IPS DF 19.7 (cell line): ENCODE measurements at places on chromosomes 12 and 14.

GRCh38 chr12:82426081-82426480 is 67.8 kb downstream of the METTL25 start:
- DNase-seq = no peak

- DNase-seq = no peak
These were observed at the start of gene SLC8B1 for GRCh38 chr12:113334786-113335539. Gene SLC8B1, minus strand, starts transcription at chr12:113335109. Its CDS starts 2,231 bp downstream, at chr12:113332878.

DNA sequence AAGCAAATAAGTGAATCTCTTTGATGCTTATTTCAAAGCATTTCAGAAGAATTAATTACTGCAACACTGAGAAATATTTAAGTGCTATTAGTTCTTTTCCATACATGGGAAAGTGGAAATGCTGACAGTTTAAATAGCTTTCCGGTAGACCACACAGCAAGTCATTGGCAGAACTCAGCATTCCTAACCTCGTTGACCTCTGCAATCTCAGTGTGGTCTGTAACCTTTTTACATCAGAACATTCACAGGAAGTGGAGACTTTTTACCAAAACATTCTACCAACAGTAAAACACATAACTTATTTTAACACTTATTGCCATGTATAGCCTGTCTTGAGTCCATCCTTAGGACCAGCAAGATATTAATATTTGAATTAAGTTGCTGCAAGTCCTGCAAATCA is 249.5 kb upstream of the DCN start:
- no peak for DNase-seq

DNA sequence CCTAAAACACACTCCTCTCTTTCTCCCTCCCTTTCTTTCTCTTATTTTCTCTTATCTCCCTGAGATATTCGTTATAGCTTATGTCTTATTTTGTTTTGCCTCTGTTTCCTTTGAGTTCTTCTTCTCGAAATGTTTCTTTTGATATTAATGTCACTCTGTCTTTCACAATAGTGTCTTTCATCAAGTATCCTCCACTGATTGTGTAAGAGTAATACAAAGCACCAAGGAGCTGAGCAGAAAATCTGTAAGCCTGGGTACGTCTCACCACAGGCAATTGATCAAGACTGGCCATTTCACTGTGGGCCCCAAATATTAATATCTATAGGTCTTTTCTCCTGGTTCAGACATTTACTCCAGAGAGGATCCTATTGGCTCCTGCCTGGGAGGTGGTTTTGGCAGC is 4.8 kb upstream of the LYZ start:
- no peak for DNase-seq

DNA sequence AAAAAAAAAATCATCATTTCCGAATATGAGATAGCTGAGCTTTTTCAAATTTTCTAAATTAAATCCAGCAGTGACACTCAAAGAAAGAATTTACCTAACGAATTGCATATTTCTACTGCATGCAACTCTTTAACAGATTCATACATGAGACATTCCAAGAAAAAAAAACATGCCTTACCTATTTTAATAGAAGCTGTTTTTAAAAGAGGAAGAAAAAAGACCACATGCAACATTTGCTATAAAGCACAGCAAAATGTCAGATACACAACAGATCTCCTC is 18.5 kb downstream of the CORO1C start:
- DNase-seq = no peak

- DNase-seq = peak; percentile 15
These were observed 24.3 kb upstream of the HSPB8 start for GRCh38 chr12:119154435-119154818.

- DNase-seq = no peak
These were observed 25.2 kb downstream of the FAM234B start for GRCh38 chr12:13069380-13069779.

DNA sequence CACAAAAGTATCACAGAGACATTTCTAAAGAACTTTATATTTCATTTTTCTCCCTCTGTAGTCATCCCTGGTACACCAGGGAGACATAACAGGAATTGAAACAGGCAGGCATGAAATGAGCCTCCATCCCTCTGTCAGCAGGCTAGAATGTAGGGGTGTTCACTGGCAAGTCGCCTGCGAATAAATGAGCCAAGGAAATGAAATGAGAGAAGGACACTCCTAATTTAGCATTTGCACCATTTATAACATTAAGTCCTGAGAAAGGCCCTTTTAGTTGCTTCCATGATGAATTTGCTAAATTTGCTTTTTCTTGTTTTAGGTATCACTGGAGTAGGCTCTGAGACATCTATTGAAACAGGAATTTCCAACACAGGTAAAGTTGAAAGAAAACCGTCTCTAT is 192.4 kb upstream of the CNTN1 start:
- DNase-seq = no peak

DNA sequence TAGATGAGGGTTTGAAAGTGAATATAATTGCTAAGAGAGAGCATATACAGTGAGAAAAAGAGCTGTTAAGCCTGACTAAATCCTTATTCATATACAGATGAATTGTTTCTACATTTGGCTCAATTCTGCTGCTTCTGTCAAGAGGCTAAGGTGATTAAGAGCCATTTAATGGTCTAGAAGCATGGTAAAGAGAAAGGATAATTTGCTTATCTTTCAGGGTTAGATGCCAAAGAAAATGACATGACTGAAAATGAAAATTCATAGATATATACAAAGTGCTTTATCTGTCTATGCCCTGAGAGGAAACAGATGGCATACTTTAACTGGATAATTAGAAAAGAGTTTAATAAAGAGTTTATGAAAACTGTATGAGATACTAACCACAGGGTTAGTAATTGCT is 834.9 kb downstream of the SLC6A15 start:
- DNase-seq = no peak

- no peak for DNase-seq
These were observed 90.5 kb upstream of the STXBP6 start for GRCh38 chr14:25140411-25140810.

DNA sequence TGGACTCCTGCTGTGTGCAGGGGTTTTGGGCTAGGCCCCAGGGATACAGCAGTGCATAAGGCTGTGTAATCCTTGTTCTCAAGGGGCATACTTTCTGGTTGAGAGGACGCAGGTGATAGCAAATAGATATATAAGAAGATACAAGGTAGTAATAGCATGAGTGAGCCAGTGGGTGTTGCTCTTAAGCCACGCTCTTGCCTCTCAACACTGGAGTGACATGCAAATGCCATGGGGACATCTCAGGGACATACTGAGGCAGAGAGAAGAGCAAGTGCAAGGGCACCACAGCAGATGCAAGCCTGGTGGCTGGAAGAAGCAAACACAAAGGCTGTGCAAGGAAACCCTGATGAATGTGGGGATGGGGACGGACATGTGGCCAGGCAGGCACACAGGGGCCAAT is 223.3 kb downstream of the CHST11 start:
- DNase-seq = peak; percentile 33

DNA sequence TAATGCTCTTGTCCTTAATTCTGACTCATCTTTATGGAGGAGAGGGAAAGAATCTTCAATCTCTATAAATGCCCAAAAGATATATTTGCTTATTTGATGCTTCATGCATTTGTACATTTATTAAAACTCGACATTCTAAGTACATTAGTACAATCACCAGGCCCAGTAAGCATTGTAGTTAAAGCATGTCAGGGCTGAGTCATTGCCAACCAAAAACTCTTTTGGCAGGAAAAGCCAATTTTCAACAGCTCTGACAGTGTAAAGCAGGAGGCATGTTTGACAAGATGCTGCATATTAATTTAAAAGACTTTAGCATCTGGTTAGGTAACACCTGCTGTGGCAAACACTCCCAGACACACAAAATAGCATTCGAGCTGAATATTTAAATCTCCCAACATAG is 290.9 kb downstream of the PPFIA2 start:
- DNase-seq = no peak

DNA sequence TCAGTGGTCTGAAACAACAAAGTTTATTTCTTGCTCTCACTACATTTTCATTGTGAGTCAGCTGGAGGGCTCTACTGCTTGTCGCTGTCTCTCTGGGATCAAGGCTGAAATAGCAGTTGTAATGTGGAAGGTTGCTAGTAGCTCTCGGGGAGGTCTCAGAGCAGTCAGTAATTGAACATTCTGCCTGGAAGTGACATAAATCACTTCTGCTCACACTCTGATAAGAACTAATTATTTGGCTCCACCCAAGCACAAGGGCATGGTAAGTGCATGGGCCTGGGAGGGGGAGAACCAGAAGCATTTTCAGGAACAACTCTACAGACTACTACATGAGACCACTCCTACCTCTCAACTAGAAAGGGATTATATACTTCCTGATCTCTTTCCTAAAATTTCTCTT is 128.2 kb downstream of the TMEM117 start:
- DNase-seq = no peak

GRCh38 chr12:59082952-59083351 is 162.6 kb upstream of the LRIG3 start:
- DNase-seq = no peak

- DNase-seq = no peak
These were observed 24.6 kb upstream of the UBC start for GRCh38 chr12:124939079-124939420.

- DNase-seq = no peak
These were observed 64.9 kb downstream of the FRMD6 start for GRCh38 chr14:51716610-51717009.

GRCh38 chr12:65863972-65864371 is 39.7 kb downstream of the HMGA2 start:
- no peak for DNase-seq

- DNase-seq = no peak
These were observed 72.2 kb downstream of the TSPAN8 start for GRCh38 chr12:71085575-71085974.

- DNase-seq = no peak
These were observed 43.7 kb upstream of the HECTD1 start for GRCh38 chr14:31251028-31251958.

- no peak for DNase-seq
These were observed 9.4 kb downstream of the LHX5 start for GRCh38 chr12:113462117-113462774.

DNA sequence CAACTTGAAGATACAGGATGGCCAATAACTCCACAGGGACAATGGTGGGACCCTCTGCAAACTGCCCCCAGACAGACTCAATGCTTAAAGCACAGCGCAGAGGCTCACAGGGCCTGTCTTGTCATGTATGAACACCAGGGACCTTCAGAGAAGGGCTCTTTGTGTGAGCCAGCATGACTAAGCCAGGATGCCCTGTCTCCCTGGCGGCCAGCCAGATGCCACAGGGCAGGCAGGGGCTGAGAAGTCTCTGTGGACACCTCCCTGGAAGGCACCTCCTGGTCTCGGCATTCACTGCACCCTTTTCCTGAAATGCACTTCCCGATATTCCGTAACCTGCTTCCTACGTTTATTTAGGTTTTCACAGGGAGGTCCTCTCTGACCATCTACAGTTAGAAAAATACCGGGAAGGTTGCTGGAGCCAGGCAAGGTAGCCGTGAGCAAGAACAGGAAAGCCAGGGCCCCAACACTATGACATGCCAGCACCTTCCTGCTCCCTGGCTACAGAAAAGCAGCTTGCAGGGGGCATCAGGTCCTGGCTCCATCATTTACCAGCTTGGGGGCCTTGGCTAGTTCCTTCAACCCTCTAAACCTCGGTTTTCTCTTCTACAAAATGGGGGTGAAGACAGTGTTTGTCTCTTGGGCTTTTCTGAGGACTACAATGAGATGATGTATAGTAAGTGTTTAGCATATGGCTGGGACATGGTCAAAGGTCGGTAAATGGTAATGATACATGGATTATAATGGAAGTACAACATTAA is 65.0 kb downstream of the PITPNM2 start:
- no peak for DNase-seq

DNA sequence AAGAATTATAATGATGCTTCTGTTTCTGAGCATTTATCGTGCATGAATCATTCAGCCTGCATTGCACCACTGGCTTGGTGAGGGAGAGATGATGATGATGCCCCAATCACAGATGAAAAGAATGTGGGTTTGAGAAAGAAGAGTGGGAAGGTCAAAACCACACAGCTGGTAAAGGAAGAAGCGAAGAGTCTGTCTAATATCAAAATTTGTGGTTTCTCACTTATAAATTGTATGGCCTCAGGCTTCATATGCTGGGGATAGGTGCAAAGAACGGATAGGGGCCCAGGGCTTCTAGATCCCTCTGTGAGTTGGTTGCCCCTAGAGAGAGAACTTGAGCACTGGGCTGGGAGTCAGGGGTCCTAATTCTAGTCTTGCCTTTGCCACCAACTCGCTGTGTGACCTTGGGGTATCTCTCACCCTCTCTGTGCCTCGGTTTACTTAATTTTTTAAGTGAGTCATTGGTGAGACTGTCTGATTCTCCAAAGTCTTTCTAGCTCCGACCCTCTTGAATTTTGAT is 2.2 kb downstream of the OASL start:
- DNase-seq = no peak

DNA sequence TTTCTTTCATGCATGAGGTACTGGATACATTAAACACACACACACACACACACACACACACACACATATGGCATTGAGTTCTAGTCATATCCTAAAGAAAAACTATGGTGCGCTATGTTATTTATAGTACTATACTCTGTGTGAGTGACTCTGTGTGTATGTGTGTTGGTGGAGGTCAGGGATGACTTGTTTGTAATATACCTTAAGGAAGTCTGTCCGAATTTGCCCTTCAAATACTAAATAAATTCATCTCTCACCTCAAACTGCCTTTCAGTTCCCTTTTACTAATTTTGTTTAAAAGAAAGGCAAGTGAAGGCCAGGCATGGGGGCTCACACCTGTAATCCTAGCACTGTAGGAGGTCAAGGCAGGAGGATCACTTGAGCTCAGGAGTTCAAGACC is 2.1 kb upstream of the AKAP5 start:
- DNase-seq = no peak

DNA sequence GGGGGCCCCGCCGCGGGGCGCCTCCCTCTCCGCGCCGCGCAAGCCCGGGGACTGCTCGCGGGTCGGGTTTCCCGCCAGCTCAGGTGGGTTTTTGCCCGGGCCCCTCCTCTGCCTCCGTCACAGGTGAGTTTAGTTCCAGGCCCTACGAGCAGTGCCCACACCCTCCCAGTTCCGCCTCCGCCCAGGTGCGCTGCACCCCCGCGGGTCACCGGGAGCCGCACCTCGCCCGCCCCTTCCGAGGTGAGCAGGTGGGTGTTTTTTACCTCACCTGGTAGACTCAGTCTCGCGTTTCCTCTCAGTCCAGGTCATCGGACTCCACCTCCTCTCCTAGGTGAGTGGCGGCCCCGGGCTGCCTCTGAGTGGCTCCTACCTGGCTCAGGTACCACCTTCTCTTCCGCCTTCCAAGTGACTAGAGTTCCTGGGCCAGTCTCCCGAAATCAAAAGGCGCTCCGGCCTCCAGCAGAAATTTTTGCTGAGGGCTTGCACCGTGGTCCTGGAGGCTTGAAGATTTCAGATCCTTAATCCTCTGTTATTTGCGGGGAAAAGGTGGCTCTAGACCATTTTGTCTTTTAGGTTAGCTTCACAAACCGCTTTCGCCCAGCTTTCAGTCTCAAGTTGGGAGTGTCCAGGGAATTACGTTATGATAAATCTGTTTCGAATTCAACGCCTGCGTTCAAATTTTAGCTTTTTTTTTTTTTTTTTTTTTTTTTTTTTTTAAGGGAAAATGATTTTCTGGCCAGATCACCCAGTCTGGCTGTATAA is at the start of gene TMEM30B:
Gene TMEM30B, minus strand, starts transcription at position 153 of the 762 bp plus-strand sequence. CDS start 191 bp downstream, outside the sequence.
- peak; percentile 88 for DNase-seq

- no peak for DNase-seq
These were observed 85.8 kb downstream of the RBM19 start for GRCh38 chr12:113880326-113880725.
